WERI-Rb-1 (cell line): ENCODE measurements at places on chromosomes 6 and 20.
A peak's percentile ranks its signal among the peaks of the same experiment; 100 is the strongest.

- DNase-seq, result no peak
Observed at GRCh38 chr20:48823960-48824498, 3.8 kb downstream of the PREX1 start.

DNA sequence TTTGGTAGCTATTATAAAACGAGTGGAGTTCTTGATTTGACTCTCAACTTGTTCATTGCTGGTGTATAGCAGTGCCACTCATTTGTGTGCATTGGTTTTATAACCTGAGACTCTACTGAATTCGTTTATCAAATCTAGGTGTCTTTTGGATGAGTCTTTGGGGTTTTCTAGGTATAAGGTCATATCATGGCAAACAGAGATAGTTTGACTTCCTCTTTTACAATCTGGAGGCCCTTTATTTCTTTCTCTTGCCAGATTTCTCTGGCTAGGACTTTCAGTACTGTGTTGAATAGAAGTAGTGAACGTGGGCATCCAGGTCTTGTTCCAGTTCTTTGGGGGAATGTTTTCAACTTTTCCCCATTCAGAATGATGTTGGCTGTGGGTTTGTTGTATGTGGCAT is 38.8 kb downstream of the SUMO4 start:
- DNase-seq, result no peak

DNA sequence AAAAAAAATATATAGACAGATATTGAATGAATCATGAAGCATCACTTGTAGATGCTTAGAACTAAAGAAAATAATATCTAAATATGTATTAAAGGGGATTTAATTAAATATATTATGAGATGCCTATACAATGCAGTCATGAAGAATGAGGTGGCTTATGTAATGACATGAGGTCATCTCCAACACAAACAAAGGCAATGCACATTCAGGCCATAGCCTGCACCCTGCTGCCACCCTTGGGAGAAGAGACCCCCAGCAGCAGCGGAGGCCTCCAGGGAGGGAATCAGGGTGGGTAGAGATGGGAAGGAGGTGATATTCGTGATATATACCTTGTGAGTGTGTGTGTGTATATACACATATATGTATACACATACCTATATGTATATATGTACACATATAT is 26.4 kb upstream of the SSTR4 start:
- DNase-seq, result no peak

GRCh38 chr6:134795691-134796090 is 154.2 kb downstream of the ALDH8A1 start:
- DNase-seq, result no peak

DNA sequence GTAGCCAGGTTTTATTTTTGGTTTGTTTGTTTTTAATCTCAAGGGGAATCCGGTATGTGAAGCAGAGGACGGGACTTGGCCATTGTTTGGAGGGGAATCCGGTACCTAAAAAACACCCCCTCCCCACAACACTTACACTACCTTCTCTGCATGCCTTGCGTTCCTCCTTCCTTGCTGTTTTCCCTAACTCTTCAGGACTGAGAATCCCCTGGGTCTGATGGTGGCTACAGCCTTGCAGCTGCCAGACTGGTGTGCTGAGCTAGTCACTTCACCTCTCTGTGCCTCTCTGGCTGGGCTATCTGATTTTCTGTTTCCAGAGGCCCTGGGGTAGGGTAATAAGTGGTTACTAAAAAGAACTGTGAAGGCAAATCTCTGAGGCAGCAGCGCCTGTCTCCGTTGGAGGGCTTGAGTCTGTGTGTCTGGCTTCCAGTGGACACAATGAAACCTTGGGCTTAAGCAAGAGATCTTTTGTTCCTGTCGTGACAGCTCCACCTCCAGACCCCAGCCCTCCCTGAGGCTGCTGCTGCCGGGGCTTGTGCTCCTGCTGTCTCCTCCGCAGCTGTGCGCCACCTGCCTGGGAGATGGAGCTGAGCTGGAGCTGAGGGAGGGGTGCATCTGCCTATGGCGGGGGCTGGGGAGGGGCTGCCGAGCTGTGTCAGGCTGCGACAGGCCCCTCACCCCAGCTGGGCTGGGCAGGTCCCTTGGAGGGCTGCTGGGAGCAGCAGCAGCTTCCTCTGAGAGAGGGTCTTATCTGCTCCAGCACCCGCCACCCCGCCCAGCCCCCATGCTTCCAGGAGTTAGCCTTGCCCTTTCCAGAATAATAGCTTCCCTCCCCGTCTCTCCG is 65.8 kb upstream of the CCDC167 start:
- peak; percentile 94 for DNase-seq

DNA sequence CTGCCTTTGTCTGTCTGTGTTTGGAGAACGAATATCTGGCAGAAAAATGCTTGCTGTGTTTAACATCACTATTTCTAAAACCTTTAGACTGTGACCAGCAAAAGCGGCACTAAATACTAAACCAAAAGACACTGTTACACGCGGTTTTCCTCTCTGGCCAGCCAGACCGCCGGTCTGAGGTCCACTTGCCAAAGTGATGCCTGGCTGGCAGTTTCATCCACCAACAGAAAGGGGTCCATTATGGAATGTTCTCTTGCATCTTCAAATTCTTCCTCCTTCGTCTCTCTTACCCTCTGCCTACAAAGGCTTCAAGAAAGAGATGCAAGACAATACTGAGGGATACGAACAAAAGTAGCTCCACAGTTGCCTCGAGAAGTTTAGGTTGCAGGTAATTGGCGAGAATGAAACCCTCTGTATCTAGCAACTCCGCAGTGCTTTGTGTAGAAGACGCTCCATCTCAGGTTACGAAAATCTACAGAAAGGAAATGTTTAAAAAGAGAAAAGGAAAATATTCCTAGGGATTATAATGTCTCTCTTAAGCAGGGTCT is 176.6 kb downstream of the TRIM27 start:
- DNase-seq, result no peak

DNA sequence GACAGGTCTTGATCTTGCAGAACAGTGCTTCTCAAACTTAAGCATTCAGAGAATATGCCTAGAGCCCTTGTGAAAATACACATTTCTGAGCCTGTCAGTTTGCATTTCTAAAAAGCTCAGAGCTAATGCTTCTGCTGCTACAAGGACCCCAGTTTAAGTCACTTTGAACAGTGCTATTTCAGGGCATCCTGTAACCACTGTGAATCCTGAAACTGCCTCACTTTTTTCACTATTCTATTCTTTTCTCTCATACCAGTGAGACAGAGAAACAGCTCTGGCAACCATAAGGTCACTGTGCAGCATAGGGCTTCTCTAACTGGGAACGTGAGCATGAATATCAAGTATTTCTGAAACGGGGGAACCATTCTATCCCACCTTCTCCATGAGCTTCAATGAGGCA is 51.2 kb downstream of the LGSN start:
- no peak for DNase-seq

DNA sequence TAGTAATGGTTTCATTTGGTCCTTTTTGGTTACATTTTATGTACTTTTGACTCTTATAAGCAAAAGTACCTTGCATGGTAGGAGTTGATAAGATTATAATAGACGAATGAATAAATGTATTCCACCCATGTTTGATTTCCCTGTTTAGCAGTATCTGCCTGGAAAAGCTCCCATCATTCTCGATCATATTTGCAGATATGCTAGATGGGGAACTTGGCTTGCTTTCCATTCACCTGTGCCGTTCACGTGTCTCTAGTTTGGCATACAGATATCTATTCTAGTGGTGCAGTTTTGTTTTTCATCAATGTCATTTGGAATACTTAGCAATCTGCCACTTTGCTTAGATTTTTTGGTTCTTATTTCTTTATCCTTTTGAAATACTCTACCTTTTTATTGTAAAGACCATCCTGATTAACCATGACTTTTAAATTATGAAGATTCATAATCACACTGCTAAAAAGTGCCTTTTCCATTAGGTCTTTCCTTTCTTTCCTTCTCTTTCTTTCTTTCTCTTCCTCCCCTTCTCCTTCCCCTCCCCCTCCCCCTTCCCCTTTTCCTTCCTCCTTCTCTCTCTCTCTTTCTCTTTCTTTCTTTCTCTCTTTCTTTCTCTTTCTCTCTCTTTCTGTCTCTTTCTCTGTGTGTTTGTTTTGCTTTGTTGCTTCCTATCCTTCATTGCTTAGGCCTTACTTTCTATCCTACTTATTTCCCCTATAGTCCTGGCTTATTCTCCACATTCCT is 40.4 kb downstream of the ANKS1A start:
- DNase-seq, result no peak

GRCh38 chr6:148493424-148493823 is 150.8 kb downstream of the SASH1 start:
- no peak for DNase-seq

- peak; percentile 96 for DNase-seq
Observed at GRCh38 chr20:62368392-62368975, 1.4 kb upstream of the LAMA5 start.

DNA sequence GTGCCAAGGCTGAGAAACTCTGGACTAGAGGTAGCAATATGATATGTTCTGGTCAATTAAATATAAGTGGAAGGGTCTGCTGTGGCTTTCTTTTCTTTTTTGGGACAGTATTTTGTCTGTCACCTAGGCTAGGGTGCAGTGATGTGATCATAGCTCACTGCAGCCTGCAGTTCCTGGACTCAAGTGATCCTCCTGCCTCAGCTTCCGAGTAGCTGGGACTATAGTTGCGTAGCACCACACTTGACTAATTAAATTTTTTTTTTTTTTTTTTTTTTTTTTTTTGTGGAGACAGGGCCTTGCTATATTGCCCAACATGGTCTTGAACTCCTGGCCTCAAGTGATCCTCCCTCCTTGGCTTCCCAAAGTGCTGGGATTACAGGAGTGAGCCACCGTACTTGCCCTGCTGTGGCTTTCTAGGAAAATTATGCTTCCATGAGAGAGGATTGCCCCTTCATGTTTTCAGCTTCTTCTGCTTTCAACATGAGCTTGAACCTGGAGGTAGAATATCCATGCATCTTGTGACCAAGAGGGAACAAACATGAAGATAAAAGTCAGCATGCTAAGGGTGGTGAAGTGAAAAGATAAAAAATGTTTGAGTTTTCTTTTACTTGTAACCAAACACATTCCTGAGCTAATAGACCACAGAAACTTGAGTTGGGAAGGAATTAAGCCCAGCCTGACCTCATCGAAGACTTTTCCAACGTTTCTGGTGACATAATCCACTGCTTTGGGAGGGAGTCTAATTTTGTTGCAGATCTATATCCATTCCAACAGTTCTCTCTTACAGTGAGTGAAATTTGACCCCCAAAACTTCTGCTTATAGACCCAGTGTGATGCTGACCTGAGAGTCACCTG is 75.1 kb downstream of the CARMIL1 start:
- DNase-seq, result no peak

GRCh38 chr6:122200440-122200839 is 199.0 kb upstream of the HSF2 start:
- no peak for DNase-seq

DNA sequence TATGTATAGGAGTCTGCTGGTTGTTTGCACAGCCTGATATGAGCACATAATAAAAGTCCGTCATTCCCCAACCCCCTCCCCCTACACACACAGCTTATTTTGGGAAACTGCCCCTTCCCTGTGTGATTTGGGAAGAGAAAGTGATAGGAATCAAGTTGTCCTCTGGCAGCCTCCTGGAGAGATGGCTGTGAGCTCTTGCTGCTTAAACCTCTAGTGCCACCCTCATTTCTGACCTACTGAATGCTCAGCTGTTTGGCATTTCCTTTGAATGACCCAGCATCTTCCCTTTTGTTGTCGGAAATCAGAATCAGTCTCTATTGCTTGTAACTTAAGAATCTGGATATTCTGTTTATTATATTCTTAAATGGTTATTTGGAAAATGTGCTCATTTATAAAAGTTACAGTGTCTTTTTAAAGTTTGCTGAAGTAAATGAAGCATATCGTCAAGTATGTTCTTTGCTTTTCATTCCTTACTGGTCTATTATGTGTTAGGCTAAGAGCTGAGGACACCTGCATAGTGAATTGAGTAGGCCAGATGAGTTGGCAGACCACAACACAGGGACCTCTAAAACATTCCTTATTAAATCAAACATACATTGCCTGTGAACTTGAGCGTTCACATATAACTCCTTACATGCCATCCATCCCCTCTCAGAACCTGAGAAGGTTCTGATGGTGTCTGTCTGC is 5.5 kb downstream of the RWDD2A start:
- no peak for DNase-seq

GRCh38 chr6:147156799-147157382 is 47.3 kb upstream of the STXBP5 start:
- no peak for DNase-seq

GRCh38 chr6:54076159-54076789 is 35.0 kb upstream of the MLIP start:
- DNase-seq, result no peak

DNA sequence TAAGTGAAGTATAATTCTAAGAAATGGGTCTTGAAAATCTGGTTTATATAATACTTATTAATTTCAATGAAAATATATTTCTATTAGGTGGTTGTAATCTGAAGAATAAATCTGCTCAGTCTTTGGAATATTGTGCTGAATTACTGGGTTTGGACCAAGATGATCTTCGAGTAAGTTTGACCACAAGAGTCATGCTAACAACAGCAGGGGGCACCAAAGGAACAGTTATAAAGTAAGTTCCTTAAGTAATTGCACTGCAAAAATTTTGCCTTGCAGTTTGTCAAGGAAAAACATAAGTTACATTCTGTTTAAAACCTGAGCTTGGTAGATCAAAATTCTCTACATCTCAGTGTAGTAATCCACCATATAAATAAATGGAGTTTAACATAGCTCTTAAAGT is 106.0 kb downstream of the MYO6 start:
- peak; percentile 35 for DNase-seq

GRCh38 chr6:157954150-157955117 is 27.2 kb upstream of the SYNJ2 start:
- DNase-seq, result no peak

DNA sequence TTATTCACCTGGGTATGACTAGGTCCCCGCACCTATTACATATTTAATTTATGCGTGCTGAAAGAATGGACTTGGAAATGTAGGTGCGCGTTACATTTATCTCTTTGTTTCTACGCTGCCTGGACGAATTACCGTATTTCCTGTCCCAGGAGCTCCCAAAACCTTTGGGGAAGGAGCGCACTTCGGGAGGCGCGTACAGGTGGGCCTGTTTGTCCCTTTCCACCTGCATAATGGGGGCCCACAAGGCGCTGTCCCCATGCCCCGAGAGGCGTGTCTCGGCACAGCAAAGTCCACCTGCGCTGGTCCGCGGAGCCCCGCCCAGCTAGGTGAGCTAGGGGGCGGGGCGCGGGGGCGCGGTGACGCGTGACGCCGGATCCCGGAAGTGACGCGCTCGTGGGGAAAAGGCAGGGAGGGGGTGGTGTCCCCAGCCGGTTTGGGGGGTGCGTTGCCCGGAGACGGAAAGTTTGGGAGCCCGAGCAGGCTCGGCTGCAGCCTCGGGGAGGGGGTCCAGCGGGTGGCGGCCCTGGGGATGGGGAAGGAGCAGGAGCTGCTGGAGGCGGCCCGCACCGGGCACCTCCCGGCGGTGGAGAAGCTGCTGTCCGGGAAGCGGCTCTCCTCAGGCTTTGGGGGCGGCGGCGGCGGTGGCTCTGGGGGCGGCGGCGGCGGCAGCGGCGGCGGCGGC is at the start of gene ANKS1A:
TSS of gene ANKS1A (plus strand) at position 382 of the 682 bp plus-strand sequence. CDS start at position 530, 148 bp downstream.
- DNase-seq, result peak; percentile 92

DNA sequence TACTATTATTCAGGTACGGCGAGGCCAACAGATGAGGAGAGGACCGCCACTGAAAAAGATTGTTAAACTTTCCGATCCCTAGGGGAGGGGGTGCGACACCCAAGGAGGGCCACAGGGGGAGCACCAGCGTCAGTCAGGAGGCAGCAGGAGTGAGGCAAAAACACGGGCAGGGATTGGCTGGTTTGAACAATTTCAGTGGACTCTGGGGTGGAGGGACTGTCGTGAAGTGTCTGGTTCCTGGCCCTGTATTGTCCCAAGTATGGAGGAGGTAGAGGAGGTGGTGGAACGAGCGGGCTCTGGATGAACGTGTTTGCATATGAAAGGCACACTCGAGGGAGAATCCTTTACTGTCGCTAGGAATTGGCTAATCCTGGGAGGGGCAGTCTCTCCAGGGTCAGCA is 32.5 kb upstream of the MCUR1 start:
- DNase-seq, result peak; percentile 44

GRCh38 chr6:123956492-123957139 is 153.0 kb downstream of the NKAIN2 start:
- DNase-seq, result no peak
